ENCODE measurements at places on chromosomes 3 and 15.

- DNase-seq: peak; percentile 41
These were observed 72.0 kb upstream of the GLCE start for GRCh38 chr15:69088300-69088965.

DNA sequence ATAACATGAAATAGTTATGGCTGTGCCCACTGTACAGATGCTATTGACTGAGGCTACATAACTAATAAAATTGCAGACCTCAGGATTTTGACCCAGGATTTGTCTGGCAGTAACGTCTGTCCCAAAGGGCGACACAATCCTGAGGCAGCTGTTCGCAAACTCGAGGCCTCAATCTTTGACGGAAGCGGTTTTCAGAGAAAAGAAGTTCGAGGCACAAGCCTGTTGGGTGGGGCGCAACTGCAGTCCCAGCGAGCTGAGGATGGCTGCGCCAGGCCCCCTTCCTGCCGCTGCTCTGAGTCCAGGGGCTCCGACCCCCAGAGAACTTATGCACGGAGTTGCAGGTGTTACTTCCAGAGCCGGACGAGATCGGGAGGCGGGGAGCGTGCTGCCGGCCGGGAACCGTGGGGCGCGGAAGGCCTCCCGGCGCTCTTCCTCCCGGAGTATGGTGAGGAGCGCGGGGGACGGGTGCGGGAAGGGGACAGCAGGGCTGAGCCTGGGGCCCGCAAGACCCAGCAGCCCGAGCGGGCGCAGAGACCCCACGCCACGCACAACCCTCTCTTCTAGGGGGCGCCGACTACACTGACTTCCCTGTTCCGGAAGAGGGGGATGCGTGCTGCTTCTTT, at the start of gene PARP15:
Gene PARP15, plus strand, starts transcription at position 242 of the 623 bp plus-strand sequence. Its CDS starts 18 bp downstream, at position 260.
- no peak for DNase-seq

- DNase-seq: no peak
These were observed 183.2 kb downstream of the MAGI1 start for GRCh38 chr3:65855370-65856100.

GRCh38 chr3:38085943-38086324, 46.9 kb downstream of the DLEC1 start:
- DNase-seq: no peak

DNA sequence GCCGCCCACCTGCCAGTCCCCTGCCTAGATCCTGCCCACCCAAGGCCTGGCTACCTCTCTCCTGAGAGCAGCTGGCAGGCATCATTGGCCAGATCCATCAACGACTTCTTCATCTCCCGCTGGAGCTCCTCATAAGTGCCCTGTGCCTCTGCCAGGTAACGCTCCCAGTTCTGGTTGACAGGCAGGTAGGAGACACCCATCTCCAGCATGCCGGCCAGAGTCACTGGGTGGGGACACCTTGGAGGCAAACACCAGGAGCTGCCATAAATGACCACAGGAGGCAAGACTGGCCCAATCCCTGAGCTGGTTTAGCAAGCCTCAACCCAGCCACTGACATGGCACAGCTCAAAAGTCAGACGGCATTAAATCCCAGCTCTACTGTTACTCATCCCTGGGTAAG, 7.5 kb downstream of the POLG start:
- DNase-seq: no peak

DNA sequence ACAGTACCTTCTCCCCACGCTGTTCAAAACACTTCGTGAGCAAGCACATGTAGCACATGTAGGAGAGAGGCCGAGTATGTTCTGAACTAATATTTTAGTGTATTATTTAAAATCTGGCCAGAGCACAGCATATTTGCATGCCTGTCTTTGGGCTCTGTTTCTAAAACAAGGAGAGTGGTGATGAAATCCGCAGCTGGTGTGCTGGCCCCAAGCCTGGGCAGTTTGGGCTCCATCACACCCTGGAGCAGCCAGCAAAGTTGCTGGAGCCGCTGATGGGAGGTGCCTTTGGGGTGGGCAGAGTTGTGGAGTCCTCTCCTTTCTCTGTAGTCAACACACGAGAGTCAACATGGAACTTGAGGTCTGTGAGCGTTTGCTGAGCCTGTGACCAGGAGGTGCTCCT, 116.6 kb downstream of the SLCO3A1 start:
- no peak for DNase-seq

GRCh38 chr3:112894258-112894657, 47.6 kb upstream of the CD200R1L start:
- no peak for DNase-seq

GRCh38 chr15:63373330-63373729, 8.3 kb downstream of the CA12 start:
- DNase-seq: no peak

DNA sequence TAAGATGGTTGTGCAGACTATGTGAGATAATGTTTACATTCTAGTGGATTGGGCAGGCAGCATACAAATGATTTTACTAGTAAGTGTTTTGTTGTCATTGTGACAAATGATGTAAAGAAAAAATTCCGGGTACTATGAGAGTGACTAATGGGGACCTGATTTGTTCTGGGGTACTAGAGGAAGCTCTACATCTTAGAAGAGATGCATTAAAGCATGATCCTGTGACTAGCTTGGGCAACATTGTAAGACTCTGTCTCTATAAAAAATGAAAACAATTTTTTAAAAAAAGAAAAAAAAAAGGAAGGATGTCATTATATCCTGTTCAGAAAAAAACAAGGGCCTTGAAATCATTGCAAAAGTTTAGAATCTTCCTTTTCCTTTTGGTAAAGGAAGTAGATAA, 58.1 kb upstream of the MYRIP start:
- DNase-seq: no peak

DNA sequence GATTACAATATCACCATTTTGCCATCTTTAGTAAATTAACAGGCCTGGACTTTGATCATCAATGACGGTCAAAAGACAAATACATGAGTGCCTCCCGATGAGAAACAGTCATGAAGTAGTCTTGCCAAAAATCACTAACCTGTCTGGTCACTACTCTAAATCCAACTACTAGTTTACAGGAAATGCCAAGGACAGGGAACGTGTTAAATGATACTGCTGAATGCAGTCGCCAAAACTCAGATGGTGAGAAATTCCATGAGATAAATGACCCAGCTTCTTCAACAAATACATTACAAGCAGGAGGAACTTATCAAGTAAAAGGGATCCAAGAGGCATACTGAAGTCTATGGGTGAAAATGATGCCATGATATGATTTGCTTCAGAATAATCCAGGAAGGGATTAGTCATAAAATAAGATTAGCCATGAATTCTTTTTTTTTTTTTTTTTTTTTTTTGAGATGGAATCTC, 35.8 kb upstream of the ATP13A3 start:
- no peak for DNase-seq

DNA sequence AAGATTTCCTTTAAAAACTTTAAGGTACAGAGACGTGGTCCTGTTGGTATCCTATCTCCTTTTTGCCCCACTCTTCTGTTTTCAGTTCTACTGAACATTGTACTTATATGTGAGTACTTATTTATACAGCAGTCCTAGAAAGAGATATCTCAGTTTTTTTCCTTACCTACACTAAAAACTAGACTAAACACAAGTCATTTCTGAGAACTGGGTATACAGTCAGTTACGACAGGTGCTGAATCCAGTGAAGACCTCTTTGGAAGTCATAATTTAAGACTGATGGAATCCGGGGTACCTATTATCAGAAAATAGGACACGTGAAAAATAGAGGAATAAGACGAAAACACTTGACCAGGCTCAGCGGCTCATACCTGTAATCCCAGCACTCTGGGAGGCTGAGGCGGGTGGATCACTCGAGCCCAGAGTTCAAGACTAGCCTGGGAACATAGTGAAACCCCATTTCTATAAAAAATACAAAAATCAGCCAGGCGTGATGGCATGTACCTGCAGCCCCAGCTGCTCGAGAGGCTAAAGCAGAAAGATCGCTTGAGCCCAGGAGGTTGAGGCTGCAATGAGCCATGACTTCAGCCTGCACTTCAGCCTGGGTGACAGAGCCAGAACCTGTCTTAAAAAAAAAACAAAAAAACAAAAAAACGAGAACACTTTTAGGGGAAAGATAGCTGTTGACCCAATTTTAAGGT, 76.3 kb downstream of the KLHL25 start:
- DNase-seq: no peak

- DNase-seq: no peak
These were observed 645.2 kb upstream of the EPHA6 start for GRCh38 chr3:96169111-96169766.

- DNase-seq: no peak
These were observed 1462.8 kb upstream of the GBE1 start for GRCh38 chr3:83224101-83224868.

GRCh38 chr15:73321496-73322450, 47.0 kb downstream of the HCN4 start:
- no peak for DNase-seq

GRCh38 chr3:14297784-14298236, 104.6 kb upstream of the SLC6A6 start:
- DNase-seq: no peak

GRCh38 chr3:132535575-132536441, 61.3 kb upstream of the ACKR4 start:
- DNase-seq: peak; percentile 16

- no peak for DNase-seq
These were observed 6.3 kb downstream of the OXSR1 start for GRCh38 chr3:38171622-38172021.

GRCh38 chr3:98322101-98322500, 31.6 kb upstream of the OR5K4 start:
- DNase-seq: no peak

- DNase-seq: no peak
These were observed 12.2 kb upstream of the SLC7A14 start for GRCh38 chr3:170598091-170598502.

GRCh38 chr15:27170851-27171250, 199.9 kb downstream of the GABRG3 start:
- no peak for DNase-seq

GRCh38 chr3:188583341-188584161, 429.6 kb downstream of the LPP start:
- DNase-seq: no peak

GRCh38 chr3:28348265-28348628, 274 bp upstream of the ZCWPW2 start:
- no peak for DNase-seq

DNA sequence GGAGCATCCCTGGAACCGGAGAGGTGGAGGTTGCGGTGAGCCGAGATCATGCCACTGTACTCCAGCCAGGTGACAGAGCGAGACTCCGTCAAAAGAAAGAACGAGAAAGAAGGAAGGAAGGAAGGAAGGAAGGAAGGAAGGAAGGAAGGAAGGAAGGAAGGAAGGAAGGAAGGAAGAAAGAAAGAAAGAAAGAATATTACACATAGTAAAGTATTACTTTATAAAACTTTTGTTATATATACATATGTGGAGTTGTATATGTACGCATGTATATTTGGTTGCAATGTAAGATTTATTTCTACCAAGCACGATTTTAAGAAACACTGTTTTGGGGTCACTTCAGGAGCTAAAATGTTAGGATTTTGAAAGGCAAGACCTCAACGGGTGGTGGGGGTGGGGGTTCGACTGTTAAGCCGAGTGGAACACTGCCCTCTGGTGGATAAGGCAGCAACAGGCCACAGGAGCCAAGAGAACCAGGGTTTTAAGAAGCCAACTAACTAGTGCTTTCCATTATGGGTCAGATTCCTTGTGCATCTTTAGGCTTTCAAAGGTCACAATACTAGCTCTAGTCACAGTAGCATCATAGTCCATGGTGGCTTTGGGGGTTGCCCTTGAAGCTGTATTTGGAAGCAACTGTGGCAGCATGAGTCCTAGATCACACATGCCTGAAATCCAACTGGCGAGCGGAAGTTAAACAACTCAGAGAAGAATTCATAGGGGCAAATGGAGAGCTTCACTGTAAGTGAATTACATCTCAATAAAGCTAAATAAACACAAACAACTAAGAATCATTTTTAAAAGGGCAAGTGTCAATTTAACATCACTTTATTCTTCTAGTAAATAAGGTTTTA, 22.5 kb downstream of the GLB1 start:
- DNase-seq: peak; percentile 47

- no peak for DNase-seq
These were observed 965.9 kb upstream of the ROBO1 start for GRCh38 chr3:80733522-80734176.

DNA sequence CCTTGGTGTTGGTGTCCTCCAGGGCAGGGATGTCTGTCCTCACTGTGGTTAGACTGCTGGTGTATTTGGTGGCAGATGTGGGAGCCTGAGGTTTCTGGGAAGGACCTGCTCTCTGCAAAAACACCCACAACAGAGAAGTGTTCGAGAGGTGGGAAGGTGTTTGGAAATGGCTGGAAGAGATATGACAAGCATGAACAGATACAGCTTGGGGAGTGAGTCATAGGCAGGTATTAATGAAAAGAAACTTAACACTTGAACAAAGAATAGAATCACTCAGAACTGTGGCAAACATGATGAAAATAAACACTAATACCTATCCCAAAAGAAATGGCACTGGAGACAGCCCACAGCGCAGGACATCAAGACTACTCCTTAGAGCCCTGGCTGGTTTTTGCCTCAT, 192.4 kb upstream of the RORA start:
- DNase-seq: no peak

DNA sequence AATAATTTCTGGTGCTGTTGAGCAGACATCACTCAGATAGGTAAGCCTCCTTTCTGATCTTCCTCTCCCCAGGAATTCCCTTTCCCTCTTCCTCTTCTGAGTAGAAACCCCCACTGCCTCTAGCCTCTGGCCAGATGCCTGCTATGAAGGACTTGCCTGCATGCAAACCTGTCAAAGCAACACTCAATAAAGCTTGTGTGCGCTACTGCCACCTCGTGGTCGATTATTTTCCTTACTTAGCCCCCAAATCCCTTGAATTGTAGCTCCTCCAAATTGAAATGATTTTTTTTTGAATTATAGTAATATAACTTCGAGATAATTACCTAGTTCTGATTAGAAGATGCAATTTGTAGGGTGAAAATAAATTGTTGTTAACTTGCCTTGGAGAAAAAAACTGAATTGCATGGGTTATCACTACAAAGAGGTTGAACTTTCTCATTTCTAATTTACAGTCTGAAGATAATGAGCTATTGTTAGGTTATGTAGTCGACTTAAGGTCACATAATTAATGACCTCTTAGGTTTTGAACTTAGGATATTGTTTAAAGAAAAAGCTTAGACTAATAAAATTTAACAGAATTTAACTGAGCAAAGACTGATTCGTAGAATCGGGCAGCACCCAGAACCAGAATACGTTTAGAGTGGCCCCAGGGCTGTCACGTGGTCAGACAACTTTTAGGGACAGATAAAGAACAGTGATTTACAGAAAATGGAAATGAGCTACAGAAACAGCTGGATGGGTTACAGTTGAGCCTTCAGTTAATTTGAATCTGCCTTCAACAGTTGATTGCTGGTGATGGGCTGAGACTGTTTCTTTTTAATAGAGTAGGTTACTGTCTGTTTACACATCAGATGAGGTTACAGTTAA, 269.3 kb downstream of the ARPP21 start:
- peak; percentile 75 for DNase-seq

- DNase-seq: peak; percentile 72
These were observed 61.0 kb downstream of the KLF13 start for GRCh38 chr15:31387479-31388118.

- DNase-seq: no peak
These were observed 5.3 kb downstream of the PTPN9 start for GRCh38 chr15:75573648-75574384.

DNA sequence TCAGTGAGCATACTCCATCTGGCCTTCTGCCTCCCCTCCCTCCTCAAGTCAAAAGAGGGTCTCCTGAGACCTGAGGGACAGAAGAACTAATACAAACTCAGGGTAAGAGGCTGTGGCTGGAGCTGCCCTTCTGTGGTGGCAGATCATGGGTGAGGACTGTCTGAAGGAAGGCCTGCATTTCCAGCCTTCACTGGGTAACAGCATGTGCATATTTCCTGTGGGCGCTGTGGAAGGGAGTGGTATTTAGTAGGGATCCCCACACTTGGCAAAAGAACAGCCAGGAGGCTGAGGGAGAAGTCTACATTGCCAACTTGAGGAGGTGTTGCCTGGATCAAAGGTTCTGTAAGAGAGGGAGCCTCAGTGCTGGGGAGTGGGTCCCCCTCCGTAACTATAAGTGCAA, 10.1 kb upstream of the ESYT3 start:
- DNase-seq: no peak

Measured in NCI-H345 (cell line).